ENCODE measurements at places on chromosomes 12 and 14.
A peak's percentile ranks its signal among the peaks of the same experiment; 100 is the strongest.

DNA sequence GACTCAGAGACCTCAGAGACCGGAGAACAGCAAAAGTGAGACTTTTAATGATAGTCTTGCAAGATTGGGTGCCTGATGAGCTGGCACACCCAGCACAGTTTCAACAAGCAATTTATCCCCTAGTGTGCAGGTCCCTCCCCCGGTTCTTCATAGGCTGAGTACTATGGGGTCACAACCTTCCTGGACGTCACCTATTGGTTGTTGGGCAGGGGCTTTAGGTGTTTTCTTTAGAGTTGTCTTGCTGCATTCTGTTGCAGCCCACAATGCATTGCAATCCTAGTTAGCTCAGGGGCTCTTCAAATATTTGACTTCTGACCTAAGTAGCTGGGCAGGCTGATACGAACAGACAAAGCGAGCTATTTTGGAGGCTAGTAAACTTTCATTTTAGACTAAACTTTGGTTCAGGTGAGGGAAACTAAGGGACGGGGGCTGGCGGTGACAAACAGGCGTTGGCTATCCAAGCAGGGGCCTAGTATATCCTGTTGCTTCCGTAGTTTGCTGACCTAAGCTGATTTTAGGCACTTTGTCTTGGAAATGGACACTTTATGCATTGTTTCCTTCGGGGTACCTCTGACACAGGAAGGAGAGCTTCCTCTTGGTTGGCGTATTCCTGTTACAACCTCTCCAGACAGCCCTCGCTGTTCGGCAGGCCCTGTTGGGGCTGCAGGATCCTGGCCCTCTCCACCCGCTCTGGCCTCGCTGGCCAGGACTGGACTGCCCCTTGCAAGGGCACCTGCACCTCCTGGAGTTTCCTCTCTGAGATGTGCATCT, 14.1 kb downstream of the SIVA1 start:
- DNase-seq = no peak

- DNase-seq = no peak
Observed at GRCh38 chr12:7144414-7145120, 14.4 kb downstream of the CLSTN3 start.

DNA sequence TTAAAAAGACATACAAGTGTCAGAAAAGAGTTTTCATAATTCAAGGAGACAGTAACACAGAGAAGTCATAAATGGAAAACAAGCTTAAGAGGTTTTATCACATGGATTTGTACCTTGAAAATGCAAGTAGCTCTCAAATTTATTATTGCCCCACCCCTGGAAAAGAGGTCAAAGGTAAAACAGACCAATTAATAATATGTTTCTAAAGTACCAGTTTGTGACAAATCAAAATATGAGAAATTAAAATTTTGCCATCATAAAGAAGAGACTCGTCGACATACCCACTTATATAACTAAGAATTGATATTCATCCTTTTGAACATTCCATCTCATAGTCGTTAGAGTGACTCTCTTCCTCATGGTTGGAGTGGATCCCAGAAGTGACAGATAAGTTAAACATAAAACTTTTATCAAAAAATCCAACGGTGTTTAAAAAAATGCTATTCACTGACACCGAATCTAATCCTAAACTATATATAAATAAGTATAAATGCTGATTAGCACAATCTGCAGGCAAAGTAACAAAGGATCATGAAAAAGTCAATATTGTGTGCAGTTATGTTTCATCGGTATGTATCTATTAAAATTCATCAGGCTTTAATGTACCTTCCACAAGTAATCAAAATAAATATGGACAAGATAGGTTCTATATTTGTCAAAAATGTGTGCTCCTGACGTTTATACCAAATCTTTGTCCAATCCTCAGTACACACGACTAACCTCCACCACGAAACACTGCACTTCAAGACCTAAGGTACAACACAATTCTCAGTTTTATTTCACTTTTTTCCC, 2.3 kb downstream of the CORO1C start:
- no peak for DNase-seq

GRCh38 chr12:118307069-118307954, 65.4 kb downstream of the TAOK3 start:
- peak; percentile 30 for DNase-seq

DNA sequence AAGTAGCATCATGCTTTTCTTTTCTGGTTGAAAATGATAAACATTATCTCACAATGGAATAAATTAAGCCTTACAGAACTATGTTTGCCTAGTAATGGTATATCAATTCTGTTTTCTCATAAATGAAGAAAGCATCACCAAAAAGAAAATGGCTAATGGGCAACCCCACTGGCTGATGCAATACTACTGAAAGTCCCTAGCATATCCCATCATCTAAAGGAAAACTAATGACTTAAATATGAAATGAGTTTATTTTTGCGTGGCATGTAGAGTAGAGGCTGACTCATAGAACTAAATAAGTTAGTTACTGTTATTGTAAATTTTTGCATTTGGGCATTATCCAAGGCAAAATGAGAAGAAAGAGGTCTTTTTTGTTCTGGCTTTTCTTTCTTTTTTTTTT, 1156.3 kb upstream of the SEL1L start:
- no peak for DNase-seq

DNA sequence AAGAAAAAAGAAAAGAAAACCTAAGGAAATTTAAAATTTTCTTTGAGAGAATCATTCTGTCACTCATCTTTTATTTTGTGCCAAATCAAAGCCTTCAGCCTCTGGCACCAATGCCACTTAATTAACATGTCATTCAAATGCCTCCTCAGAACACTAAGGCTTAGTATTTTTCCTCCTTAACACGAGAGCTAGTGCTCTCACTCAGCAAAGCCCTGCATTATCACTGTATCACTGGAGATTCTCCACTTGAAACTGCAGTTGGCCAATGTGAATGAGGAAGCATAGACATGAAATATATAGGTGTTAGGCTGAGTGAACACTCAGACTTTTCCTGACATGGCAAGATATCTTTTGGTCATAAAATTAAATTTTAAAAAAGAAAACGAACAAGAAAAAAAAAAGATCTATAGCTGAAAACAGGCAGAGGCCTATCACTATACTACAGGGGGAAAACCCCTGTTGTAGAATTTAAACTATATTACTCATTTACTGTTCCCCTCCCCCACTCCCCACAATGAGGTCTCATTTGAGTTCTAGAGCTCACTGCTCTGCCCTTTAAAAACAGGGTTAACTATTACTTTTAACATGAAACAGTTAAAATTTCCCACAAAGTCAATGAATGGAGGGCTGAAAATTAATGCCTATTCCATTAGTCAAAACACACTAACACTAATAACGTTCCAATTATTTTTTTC, 5.1 kb downstream of the MBIP start:
- DNase-seq = no peak

DNA sequence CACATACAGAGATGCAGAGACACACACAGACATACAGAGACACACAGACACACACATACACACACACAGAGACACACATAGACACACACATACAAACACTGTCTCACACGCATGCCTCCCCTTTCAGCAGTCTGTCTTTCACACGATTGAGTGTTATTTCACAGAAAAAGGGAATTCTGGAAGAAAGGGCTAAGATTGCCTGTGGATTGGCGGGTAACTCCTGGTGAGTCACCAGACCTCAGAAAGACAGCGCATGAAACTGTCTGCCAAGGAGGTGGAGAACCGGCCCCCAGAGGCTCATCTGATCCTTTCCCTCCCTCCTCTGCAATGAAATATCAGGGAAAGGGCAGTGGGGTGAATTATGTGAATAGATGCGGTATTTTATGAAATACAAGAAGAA, 127.2 kb upstream of the GSC start:
- DNase-seq = peak; percentile 22

GRCh38 chr12:131892711-131893604, 1.5 kb upstream of the ULK1 start:
- DNase-seq = no peak

DNA sequence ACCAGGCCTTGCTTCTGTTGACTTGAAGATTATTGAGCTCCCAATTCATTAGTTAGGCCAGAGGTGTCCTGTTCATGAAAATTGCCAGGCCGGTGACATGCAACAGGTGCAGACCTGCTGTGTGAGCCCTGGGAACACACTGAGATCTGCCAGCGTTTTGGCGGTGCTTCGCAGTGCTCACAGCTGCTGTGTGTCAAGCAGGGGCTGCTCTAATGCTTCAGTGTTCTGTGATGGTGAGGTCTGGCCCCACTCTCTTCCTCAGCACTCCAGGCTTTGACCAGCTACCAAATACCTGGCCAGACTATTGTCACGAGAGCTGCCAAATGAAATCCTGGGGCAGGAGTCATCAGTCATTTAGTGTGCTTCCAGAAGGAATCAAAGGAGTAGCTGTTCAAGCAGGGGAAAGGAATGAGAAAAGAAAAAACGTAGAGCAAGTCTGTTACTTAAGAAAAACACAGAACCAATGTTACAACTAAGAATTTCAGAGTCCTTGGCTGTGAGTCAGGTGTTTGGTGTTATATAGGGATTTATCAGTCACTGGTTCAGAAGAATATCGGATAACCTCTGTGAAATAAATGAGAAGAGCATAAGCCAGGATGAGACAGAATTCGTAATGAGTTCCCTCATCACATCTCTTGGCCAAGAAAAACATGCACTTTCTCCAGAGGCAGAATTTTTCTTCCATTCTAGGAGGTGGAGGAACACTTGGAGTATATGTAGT, 150.8 kb downstream of the FBXL14 start:
- no peak for DNase-seq

- DNase-seq = no peak
Observed at GRCh38 chr12:1444142-1444516, 150.3 kb downstream of the FBXL14 start.

- DNase-seq = no peak
Observed at GRCh38 chr14:79967001-79967400, 244.3 kb downstream of the DIO2 start.

DNA sequence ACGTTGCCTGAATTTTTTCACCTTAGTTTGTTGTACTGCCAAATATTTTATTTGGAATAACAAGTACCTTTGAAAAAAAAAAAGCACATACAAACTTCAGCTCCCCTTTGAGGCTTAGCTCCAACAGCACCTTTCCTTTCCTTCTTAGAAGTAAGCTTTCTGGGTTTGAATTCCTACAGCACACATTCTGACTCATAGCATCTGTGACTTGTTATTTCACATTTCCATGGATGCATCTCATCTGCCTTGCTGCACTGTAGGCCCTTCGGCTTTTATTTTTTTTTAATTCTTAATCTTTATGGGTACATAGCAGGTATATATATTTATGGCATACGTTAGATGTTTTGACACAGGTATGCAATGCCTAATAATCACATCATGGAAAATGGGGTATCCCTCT, 7.2 kb downstream of the LGALS3 start:
- DNase-seq = no peak

- DNase-seq = no peak
Observed at GRCh38 chr12:62640910-62641448, 174.4 kb downstream of the MON2 start.

GRCh38 chr12:81257947-81258551, 180.2 kb downstream of the ACSS3 start:
- no peak for DNase-seq

DNA sequence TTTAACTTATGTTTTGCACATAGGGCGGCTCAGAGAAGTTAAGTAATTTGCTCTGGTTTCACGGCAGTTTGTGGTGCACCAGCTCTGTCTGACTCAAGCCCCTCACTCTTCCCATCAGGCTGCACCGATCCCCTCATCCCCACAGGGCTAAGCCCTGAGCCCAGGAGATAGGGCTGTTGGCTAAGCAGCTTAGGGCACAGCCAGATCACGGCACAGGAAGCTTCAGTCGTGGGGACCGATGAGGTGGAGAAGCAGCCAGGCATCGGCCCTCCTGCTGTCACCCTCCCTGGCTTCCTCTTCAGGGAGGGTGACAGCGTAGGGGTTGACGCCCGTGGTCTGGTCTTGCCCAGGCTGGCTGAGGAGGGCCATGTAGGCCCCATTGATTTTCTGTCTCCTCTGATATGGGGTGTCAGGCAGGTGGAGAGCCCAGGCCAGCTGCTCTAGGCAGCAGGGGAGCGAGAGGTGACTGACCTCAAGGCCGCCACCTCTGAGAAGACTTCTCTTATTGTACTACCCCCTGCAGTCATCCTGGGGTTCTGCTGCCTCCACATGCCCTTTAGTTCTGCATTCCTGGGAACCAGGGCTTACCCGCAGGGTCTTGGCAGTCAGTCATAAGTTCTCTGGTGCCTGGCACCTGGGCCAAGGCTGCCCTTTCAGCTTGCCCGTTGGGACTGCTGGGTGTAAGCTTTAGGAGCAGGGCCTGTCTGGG, 166.4 kb downstream of the TSPAN9 start:
- DNase-seq = peak; percentile 49
